ENCODE measurements at places on chromosomes 7 and 10.
A peak's percentile ranks its signal among the peaks of the same experiment; 100 is the strongest.

- DNase-seq = peak; percentile 38
Observed at GRCh38 chr7:48140001-48140681, 31.1 kb upstream of the ABCA13 start.

GRCh38 chr7:30931161-30931928 lies 19.7 kb downstream of the AQP1 start:
- DNase-seq = no peak

- DNase-seq = peak; percentile 65
Observed at GRCh38 chr7:84231157-84231556, 36.6 kb upstream of the SEMA3A start.

- DNase-seq = no peak
Observed at GRCh38 chr7:149423449-149424110, 37.3 kb downstream of the ZNF777 start.

DNA sequence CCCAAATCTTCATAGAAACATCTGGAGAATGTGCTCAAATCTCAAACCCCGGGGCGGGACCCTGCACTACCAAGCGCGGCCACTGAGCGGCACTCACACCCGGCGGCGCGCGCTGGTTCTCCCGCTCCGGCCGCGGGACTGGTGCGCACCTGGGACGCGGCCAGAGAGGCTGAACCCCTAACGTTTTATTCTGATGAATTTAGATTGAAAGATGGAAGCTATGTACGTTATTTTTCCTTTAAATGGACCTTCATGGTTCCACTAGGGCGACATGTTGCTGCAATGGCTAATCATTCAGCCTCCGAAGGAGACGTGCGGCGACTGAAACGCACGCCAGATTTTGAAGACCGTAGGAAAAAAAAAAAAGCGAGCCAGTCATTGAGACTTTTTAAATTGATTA lies 107.0 kb upstream of the INSIG1 start:
- DNase-seq = peak; percentile 6

DNA sequence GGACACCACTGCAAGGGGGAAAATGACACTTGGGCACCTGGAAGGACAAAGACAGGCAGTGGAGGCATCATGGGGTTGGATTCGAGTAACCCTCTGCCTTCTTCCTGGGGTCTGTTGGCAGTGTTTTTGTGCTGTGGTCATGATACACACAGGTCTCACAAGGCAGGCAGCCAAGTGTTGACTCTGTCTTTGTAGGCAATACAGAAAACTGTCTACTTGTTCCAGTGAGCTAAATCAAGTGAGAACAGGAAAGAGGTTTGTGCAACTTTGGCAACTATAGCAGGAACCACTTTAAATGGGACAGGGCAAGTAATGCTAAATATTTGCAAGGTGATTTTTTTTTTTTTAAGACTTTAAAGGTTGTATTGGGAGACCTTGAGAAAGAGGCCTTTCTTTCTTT lies 578.6 kb upstream of the GALNT17 start:
- DNase-seq = no peak

All from HFFc6 (cell line).